ENCODE measurements at places on chromosomes 1 and 21.

DNA sequence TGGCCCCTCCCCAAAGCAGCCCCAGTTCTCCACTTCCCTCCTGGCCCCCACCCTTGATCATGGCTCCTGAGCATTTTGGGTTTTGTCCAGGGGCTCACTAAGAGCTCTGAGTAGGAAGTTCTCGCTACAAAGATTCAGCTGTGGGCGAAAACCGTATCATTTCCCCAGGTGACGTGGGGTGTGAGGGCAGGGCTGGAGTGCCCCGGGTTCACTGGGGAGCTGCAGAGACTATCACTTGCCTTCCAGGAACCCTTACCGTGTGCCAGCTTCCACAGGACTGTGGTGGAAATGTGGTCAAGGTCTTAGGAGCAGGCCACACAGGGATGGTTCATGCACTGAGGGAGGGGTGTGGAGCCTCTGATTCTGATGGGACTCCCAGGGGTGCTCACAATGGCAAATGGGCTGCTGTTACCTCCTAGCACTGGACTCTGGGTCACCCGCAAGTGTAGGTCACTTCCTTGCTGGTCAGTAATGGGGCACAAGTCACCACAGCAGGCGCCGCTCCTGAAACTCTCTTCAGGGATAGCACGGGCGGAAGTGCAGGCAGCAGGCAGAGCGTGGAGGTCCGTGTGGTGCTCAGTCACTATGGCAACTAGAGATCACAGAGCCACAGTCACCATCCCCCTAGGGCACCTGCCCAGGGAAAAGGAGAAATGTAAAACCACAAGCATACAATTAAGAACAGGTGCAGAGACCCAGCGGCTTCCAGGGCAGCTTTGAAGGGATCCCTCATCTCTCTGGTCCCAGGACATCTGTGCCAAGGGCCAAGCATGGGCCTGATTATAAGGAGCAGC, 35.4 kb downstream of the RSPH1 start:
- no peak for DNase-seq

- DNase-seq = no peak
Measured at GRCh38 chr1:248842781-248843331, 4.8 kb downstream of the ZNF672 start.

DNA sequence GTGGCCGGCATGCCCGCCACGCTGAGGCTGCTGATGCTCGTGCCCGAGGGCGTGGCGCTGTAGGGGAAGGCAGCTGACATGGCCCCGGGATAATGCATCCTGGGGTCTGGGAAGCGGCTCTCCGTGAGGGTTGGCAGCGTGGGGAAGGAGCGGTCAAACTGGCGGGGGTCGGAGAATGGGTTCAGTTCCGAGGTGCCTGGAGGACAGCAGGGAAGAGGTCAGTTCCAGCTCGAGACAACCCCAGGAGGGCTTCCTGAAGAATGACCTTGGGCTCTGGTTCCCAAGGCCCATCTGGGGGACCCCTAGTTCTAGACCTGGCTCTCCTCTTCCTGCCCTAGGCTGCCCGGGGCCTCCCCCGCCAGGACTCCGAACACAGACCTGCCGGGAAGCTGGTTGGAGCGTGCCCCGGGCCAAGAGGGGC, 27.6 kb downstream of the RUNX3 start:
- no peak for DNase-seq

GRCh38 chr21:33362044-33362555, 37.3 kb downstream of the IFNAR1 start:
- peak; percentile 46 for DNase-seq

DNA sequence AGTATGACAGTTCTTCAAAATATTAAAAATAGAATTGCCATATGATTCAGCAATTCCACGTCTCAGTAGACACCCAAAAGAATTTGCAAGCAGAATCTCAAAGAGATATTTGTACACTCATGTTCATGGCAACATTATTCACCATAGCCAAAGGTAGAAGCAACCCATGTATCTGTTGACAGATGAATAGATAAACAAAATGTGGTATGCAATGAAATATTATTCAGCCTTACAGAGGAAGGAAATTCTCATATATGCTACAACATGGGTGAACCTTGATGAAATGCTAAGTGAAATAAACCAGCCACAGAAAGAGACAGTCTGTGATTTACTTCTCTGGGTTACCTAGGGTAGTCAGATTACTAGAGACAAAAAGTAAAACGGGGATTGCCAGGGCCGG, 47.0 kb downstream of the NAV1 start:
- no peak for DNase-seq

- no peak for DNase-seq
Measured at GRCh38 chr1:204198348-204199340, 2.4 kb upstream of the KISS1 start.

GRCh38 chr21:35234725-35235124, 185.6 kb upstream of the RUNX1 start:
- DNase-seq = no peak

- DNase-seq = peak; percentile 46
Measured at GRCh38 chr1:153532181-153532580, 3.6 kb downstream of the S100A6 start.

GRCh38 chr1:178495741-178496409, 889 bp downstream of the CLEC20A start:
- no peak for DNase-seq

- DNase-seq = no peak
Measured at GRCh38 chr1:43448955-43449707, 4.6 kb downstream of the HYI start.

DNA sequence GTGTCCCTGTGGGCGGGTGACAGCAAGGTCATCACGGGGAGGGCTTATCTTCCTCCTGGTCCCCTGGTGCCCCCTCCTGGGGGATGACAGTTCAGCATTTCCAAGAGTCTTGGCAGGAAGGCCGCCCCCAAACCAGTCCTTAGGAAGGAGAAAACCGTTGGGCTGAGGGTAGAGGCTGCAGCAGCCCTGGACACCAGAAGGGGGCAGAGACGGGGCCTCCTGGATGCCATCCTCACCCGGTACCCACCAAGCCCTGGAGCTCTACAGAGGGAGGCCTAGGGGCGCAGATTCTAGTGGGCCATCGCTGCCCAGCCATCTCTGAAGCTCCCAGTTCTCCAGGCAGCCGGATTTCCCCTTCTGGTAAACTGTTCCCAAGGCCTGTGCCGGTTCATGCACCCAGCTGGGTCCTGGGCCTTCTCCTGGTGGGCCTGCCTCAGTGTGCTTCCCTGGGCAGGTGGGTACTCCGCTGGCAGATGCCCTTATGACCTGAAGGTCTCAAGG, 14.8 kb upstream of the ZNF669 start:
- DNase-seq = no peak

DNA sequence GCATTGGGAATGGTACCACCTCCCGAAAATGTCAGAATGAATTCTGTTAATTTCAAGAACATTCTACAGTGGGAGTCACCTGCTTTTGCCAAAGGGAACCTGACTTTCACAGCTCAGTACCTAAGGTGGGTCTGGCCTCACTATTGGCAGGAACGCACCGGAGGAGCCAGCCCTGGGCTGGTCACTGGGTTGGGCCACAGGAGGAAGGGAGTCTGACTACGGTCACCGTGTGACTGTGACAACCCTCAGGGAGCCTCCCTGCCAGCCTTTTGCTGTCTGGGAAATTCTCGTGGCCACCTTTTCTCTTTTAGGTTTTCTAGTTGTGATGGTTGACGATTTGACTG, 2.2 kb downstream of the IL10RB start:
- no peak for DNase-seq

DNA sequence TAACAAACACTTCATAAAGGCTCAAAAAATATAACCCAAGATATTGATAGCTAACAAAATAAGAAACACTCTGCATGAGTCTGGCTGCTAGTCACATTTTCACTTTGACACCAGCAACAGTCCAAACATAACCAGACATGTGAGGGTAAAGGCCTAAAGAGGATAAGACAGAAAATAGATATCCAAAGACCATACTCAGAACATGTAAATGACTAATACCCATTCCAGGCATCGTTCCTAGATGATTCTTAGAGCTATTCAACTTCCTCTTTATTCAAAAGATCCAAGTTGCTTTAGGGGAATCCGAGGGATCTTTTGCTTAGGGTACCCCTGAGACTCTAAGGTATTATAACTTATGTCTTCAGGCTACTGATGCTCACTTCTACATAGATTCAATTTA, 5.1 kb downstream of the COL24A1 start:
- DNase-seq = no peak

Data from activated CD8-positive, alpha-beta memory T cell treated with anti-CD3 and anti-CD28 coated beads, Interleukin-2, amount 50 U/mL, for 4 hours (primary cell).